ENCODE measurements at places on chromosomes 7 and 10. TPM values are rescaled to one million over a fixed set of nuclear protein-coding genes. Genes with fewer than 3 reads are reported as not detected.

GRCh38 chr7:101688183-101688831 is 59.2 kb upstream of the MYL10 start:
- H3K27me3 ChIP-seq: peaks cover 5% of the 10 kb centered on the region
- no peak overlapping the region for H3K4me3 ChIP-seq
- H3K27ac ChIP-seq: no peak overlapping the region
- DNase-seq: peak; percentile 67
- peaks cover 6% of the 10 kb centered on the region for H3K4me1 ChIP-seq

DNA sequence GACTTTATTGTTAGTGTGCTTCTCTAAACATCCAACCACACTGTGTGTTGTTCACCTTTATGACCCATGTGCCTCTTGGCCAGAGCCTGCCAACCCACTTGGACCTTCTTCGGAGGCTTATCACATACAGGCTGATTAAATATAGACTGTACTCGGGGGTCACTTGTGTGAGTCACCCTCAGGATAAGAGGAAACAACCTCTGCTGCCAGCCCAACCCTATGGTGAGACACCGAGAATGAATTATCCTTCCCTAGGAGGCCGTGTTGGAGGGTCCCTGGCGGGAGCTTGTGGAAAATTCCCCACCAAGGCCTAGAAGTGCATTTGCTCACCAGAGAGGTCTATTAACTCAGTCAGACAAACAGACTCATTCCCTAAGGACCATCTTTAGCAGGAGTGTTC is 63.0 kb downstream of the FAS start:
- no peak for DNase-seq
- H3K4me1 ChIP-seq: no peaks in the 10 kb centered on the region
- H3K4me3 ChIP-seq: no peak overlapping the region

ASB4 gene
- total RNA-seq: not detected

LIPF gene
- not detected for total RNA-seq

DNA sequence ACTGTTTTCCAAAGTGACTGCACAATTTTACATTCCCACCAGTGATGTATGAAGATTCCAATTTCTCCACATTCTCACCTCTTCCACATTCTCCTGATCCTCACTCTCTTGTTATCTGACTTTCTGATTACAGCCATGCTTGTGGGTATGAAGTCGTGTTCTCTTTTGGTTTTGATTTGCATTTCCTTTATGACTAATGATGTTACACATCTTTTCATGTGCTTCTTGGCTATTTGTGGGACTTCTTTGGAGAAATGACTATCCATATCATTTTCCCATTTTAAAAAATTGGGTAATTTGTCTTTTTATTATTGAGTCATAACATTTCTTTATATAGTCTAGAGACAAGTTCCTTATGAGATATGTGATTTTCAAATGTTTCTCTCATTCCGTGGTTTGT is 10.5 kb upstream of the GIMAP8 start:
- H3K27me3 ChIP-seq: peaks cover 3% of the 10 kb centered on the region
- peaks cover 41% of the 10 kb centered on the region for H3K4me1 ChIP-seq
- DNase-seq: no peak
- peaks cover 21% of the 10 kb centered on the region for H3K36me3 ChIP-seq
- peak overlapping the region; percentile 0 for H3K4me3 ChIP-seq
- peak overlapping the region; percentile 66 for H3K27ac ChIP-seq

DNA sequence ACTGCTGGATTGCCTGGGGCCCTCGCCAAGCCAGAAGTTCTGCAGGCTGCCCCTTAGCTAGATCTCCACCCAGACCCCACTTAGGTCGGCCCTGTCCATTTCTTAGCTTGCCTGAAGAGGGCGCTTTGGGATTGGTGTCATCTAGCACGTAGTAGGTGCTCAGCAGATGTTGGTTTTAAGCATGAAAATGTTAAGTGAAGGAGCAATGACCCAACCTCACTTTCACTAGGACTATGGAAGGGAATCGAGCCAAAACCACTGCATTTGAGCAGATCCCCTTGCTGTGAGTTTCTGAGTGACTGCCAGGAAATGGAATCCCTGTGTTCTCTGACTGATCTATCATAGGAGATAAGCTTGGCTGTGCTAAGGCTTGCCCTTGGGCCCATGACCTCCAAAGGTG is 131.7 kb upstream of the EEPD1 start:
- peaks cover 9% of the 10 kb centered on the region for H3K27me3 ChIP-seq
- no peaks in the 10 kb centered on the region for H3K4me1 ChIP-seq
- DNase-seq: no peak
- no peak overlapping the region for H3K27ac ChIP-seq
- H3K4me3 ChIP-seq: no peak overlapping the region
- H3K36me3 ChIP-seq: no peaks in the 10 kb centered on the region

GRCh38 chr7:136259074-136259473 is 281.9 kb upstream of the MTPN start:
- no peaks in the 10 kb centered on the region for H3K36me3 ChIP-seq
- no peak overlapping the region for H3K4me3 ChIP-seq
- no peaks in the 10 kb centered on the region for H3K4me1 ChIP-seq
- H3K27ac ChIP-seq: no peak overlapping the region
- H3K27me3 ChIP-seq: no peaks in the 10 kb centered on the region
- DNase-seq: no peak

SLC39A12 gene
- not detected for total RNA-seq

GIMAP7 gene
- 46.9 TPM for total RNA-seq

- H3K27ac ChIP-seq: no peak overlapping the region
- no peak overlapping the region for H3K4me3 ChIP-seq
- no peaks in the 10 kb centered on the region for H3K4me1 ChIP-seq
- H3K36me3 ChIP-seq: no peaks in the 10 kb centered on the region
Observed at GRCh38 chr7:108078211-108078673, 51.9 kb downstream of the LAMB4 start.

DNA sequence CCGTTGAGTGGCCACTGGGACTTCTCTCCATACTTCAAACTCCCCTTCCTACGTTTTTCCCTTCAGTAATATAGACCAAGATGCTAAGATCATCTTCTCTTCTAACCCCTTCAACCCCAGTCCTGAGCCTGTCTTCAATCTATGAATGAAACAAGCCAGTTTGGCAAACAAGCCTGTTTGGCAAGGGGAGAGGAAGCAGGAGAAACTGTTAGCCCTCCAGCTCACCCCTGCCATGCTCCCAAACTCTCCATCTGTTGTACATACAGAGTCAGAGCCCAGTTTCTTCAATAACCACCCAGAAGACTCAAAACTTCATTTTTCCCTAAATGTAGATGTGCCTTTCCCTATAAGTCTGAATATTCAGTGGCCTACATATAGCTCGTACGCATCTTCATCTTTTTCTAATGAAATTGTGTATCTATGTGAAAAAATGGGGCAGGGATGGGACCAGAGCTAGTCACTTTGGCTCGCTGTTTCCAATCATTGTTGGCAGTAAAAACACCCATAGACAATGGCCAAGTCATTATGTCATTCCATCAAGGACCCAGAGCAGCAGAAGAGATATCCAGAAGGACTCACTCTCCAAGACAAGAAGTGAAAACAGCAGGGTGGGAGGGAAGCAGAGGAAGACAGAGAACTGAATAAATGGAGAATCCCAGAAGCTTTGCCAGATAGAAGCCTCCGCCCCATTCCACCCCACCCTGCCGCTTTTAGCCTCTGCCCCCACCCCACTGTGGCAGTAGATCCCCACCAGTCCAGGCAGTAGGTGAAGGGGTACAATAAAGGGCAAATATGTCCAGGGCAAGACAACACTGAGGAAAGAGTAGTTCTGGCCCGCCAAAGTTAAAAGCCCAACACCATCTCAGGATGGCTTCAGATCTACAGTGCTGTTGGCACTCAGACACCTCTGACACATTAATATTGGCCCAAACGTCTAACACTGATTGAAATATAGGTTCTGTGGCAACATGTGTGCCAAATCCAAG is 87.3 kb downstream of the DOCK4 start:
- no peaks in the 10 kb centered on the region for H3K4me1 ChIP-seq
- no peaks in the 10 kb centered on the region for H3K27me3 ChIP-seq
- H3K4me3 ChIP-seq: no peak overlapping the region
- no peak overlapping the region for H3K27ac ChIP-seq

NUTM2E gene
- not detected for total RNA-seq

- H3K4me3 ChIP-seq: no peak overlapping the region
- H3K27me3 ChIP-seq: peaks cover 29% of the 10 kb centered on the region
- H3K36me3 ChIP-seq: peaks cover 15% of the 10 kb centered on the region
Observed at GRCh38 chr10:45409782-45410181, 35.8 kb downstream of the ALOX5 start.

DNA sequence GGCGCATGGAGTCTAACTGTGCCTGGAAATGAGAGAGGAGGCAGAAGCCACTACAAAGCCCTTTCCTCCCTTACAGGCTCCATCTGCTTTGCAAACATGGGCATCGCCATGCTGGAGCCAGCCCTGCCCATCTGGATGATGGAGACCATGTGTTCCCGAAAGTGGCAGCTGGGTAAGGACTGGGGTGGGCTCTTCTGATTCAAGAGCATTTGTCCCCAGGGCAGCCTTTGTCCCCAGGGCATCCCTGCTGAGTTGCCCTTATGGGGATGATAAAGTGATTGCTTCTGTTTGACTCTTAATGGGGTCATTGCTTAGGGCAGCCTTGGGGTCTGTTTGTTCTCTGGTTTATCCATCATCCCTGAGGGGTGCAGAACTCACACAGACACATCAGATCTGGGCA is 16.8 kb downstream of the SLC18A2 start:
- H3K27me3 ChIP-seq: peaks cover 6% of the 10 kb centered on the region
- DNase-seq: no peak
- H3K27ac ChIP-seq: no peak overlapping the region
- H3K4me3 ChIP-seq: no peak overlapping the region
- no peaks in the 10 kb centered on the region for H3K36me3 ChIP-seq
